Epithelial cell of esophagus (primary cell): ENCODE measurements at places on chromosomes 1 and 21.

- DNase-seq = no peak
Measured at GRCh38 chr1:11245904-11246719, 16.2 kb downstream of the MTOR start.

GRCh38 chr1:48776393-48777218 lies at the start of gene BEND5:
BEND5 (minus strand) TSS chr1:48776891; CDS start chr1:48776831, 60 bp downstream.
- no peak for DNase-seq

DNA sequence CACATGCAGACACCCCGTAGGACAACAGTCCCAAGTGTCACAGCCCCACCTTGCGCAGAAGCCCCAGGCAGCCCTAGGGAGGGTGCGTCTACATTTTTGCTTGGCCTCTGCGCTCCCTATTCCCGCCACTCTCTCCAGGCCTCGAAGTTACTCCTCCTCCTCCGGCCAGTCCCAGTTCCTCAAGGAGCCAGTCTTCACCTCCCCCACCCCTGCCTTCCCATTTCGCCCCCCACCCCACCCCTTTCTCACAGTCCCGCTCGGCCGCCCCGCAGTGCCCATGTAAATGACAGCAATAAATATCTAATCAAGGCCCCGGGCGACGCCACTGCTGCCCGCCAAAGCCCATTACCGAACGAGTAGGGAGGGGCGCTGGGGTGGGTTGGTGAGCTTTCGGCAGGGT lies 3.2 kb downstream of the DMBX1 start:
- no peak for DNase-seq

DNA sequence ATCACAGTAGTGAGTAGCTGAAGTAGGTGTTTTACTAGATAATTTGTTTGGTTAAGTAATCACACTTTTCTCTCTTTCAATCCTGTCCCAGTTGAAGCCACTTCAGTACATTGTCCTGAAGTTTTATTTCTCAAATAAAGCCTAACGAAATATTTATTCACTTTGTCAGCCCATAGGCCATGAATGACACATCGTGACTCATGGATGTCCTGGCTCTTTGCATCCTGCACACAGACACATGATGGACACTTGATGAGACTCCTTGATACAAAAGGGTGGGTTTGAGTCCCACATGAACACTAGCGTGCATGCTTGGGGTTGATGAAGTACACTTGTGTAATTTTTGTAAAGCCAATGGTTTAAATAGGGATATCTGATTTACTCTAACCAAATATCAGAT lies 22.7 kb upstream of the LAMC2 start:
- DNase-seq = peak; percentile 94

DNA sequence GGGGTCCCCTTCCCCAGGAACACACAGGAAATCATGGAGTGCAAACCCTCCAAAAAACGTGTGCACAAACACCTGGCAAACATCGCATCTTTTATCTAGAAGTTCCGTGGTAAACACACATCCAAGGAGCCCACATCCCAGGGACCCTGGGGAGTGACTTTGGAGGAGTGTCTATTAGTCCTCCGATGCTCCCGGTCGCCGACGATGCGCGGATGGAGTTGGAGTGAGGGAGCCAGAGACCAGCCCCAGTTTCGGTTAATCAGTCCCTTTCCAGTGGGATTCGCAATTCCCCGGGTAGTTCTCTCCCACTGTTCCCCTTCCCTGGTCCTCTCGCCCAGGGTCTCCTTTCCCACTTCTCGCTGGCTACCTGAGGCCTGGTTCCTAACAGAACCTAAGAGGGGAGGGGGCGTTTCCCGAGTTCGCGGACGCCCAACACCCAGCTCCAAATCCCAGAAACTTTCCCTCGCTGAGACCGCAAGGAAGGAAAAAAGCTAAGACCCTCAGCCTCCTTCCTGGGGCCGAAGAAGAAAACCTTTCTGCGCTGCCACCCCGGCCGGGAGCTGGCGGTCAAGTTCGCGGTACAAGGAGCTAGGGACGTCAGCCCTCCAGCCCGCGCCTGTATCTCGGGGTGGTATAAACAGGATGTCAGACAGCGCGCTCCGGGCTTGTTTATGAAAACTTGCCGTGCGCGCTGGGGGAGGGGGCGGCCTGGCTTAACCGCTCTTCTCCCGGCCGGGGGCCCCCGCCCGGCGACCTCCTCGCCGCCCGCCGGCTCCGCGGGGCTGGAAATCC lies 787 bp downstream of the JAK1 start:
- DNase-seq = peak; percentile 55

- no peak for DNase-seq
Measured at GRCh38 chr1:46003315-46003714, 129.1 kb downstream of the PIK3R3 start.

GRCh38 chr1:38788341-38789336 lies 70.9 kb downstream of the RRAGC start:
- no peak for DNase-seq

DNA sequence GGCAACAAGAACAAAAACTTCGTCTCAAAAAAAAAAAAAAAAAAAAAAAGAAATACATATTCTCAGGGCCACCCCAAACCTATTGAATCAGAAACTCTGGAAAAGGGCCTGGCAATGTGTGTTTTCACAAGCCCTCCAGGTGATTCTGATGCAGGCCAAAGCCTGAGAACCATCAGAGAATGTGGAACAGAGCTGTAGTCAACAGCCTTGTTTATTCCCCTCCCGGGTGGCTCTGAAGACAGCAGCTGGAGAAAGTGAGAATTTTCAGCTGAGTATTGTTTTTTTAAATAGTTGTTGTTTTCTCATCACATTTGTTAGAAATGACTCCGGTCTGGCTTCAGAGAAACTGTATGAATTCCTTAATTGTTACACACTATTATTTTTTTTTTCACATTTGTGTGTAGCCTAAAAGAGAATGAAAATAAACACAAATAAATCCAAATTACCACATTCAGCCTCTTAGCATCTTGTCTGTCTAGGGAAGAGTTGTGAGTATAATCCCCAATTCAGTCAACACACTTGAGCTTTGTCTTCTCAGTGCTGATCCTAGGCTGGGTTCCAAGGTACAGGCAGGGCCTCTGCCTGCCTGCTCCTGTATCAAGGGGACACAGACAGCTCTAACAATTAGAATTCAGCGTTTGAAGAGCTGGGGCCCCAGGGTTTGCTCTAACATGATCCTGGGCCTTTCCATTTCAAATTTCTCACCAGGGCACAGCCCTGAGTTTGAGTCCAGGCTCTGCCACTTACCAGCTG lies 6.6 kb upstream of the AZIN2 start:
- no peak for DNase-seq

DNA sequence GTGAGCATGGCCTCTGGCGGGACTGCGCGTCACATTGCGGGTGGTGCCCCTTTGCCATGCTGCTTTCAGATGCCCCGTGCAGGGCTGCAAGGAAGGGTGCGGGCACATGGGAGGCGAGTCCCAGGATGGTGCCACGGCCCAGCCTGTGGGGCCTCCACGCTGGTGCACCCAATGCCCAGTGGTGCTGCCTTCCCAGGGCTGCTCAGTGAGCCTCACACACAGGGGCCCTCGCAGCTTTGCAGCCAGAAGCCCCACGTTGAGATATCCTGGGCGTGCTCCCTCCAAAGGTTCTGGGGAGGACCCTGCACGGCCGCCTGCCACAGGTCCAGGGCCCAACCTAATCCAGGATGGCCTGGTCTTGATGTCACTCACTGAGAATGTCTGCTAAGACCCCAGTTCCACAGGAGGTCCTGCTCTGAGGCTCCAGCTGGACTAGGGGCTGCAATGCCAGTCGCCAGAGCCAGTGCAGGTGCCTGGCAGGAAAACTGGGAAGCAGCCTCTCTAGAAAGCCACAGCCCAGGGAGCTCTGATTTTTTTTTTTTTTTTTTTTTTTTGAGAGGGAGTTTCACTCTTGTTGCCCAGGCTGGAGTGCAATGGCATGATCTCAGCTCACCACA lies 34.1 kb upstream of the PRSS38 start:
- no peak for DNase-seq

- DNase-seq = no peak
Measured at GRCh38 chr21:16302851-16303282, 573.1 kb downstream of the USP25 start.

DNA sequence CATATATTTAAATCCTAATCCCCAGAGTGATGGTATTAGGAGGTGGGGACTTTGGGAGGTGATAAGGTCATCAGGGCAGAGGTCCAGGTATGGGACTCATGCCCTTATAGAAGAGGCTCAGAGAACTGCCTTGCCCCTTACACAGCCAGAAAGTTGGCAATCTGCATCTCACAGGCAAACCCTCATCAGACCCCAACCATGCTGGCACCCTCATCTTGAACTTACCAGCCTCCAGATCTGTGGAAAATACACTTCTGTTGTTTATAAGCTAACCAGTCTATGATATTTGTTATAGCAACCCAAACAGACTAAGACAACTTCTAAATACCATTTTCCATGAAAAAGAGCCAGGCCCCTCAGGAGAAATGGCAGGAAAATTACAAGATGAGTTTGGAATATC lies 69.3 kb upstream of the PRDX6 start:
- no peak for DNase-seq

- DNase-seq = no peak
Measured at GRCh38 chr1:75328691-75329090, 194.5 kb downstream of the LHX8 start.

- no peak for DNase-seq
Measured at GRCh38 chr1:15014516-15014915, 139.0 kb upstream of the TMEM51 start.

GRCh38 chr1:162690672-162691434 lies 58.6 kb downstream of the DDR2 start:
- DNase-seq = peak; percentile 97

DNA sequence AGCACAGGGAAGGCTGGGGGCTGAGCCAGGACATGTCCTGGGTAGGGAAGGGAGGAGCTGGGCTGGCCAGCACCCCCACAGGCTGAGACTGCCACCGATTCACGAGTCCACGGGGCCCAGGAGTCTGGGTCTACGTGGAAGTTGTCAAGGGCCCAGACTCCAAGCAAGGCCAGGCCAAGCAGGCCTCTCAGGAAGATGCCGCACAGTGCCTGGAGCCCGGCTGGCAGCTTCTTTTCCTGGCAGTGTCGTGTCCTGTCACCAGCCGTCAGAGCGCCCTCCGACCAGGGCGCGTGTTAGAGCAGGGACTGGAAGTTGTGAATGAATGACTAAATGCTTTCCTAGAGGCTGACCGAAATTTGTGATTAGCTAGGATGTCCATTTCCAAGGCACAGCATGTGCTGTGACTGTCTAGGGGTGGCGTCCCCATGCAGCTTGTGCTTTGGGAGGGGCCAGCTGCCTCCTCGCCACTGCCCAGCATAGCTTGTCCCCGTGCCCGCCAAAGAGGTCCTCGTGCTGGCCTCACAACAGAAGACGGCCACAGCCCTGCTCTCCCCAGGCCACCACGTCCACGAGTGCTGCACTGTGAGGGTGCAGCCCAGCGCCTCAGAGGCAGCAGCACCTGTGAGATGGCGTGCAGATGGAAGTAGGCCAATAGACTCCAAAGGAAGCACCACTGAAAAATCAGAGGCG lies 147.4 kb upstream of the COL6A1 start:
- no peak for DNase-seq

- peak; percentile 78 for DNase-seq
Measured at GRCh38 chr1:10252508-10252907, 42.1 kb downstream of the KIF1B start.

- DNase-seq = peak; percentile 6
Measured at GRCh38 chr1:117605164-117605773, 579 bp upstream of the TENT5C start.

- no peak for DNase-seq
Measured at GRCh38 chr1:205304046-205304694, 17.4 kb downstream of the NUAK2 start.

DNA sequence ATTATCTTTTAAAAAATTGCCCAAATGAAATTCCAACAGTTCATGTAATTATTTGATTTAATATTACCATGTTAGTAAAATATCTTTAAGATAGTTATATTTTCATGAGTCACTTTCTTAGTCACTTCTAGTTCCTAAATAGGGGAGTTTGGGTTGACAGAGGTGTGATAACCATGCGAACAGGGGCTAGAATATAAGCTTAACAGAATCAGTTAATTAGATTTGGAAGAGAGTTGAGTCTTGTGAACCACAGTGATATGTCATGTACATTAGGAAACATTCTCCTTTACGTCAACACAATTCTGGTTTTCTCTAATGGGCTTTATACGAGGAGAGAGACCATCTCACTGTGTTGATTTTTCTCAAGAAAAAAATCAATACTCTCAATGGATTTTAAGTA lies 64.8 kb upstream of the ZNF281 start:
- DNase-seq = no peak

GRCh38 chr1:225851805-225852204 lies 30.4 kb downstream of the TMEM63A start:
- no peak for DNase-seq

DNA sequence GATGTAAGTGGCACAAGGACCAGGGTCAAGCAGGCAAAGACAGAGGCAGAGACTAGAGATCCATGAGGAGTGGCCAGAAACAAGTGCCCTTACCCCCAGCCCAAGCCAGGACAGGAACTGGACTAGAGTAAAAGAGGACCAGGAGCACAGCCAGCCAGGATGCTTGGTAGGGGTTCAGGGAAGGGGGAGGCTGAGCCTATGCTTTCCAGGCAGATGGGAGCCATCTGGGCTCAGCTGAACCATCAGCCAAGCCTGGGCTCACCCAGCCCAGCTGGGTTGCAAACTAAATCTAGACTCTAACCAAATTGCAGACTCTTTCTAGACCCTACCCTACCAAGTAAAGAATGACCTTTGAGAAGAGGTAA lies 15.2 kb downstream of the PDZK1IP1 start:
- DNase-seq = no peak

- DNase-seq = no peak
Measured at GRCh38 chr1:218315638-218316037, 29.5 kb upstream of the TGFB2 start.

DNA sequence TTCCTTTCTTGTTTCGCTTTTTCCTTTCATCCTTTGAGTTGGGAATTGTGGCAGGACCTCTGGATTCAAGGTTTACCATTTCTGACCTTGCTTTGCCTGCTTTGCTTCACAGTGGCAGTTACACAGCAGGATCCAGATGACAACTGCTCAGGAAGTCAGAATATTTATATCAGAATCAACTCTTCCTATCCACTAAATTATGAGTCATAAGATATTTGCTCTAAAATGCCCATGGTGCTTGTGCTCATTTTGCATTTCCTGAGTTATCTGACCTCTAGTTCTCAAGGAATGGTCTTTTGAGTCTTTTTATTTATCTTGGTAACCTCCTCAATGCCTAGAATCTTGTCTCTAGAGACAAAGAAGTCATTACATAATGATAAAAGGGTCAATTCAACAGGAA lies 290.8 kb downstream of the LRRC7 start:
- DNase-seq = no peak

GRCh38 chr1:82525378-82525777 lies 724.6 kb downstream of the ADGRL2 start:
- DNase-seq = no peak

DNA sequence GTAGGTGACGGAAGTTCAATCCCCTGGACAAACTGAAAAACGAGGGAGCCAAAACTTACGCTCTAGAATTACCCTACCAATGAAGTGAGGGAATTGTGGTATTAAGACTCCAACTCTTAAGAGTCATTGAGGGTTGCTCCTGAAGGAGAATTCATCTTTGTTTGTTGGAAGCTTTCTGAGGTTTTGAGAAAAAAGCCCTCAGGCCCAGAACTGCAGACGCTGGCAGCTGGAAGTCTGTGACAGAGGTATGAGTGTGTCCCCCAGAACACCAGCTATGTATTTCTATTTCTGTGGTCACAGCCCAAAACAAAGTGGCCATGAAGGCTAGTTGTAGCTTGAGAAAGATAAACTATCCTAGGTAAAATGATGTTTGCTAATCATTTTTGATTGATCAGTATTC lies 438.8 kb upstream of the B3GALT2 start:
- DNase-seq = peak; percentile 42
